Putamen (tissue), 1 donor: ENCODE measurements at places on chromosomes 5 and 9.

- DNase-seq: no peak
Measured at GRCh38 chr9:125593581-125594222, 113.3 kb downstream of the MAPKAP1 start.

DNA sequence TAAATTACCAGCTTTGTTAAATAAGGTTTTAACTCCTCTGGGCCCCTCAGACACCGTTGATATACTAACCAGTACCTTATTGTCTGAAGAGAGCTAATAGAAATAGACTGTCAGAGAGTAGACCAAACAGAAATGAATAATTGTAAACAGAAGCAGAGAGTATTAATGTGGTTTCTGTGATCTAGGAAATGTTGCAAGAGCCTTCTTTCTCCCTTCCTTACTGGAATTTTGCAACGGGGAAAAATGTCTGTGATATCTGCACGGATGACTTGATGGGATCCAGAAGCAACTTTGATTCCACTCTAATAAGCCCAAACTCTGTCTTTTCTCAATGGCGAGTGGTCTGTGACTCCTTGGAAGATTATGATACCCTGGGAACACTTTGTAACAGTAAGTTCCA, 5.1 kb downstream of the TYRP1 start:
- no peak for DNase-seq

- no peak for DNase-seq
Measured at GRCh38 chr5:65704621-65705239, 17.2 kb downstream of the SGTB start.

DNA sequence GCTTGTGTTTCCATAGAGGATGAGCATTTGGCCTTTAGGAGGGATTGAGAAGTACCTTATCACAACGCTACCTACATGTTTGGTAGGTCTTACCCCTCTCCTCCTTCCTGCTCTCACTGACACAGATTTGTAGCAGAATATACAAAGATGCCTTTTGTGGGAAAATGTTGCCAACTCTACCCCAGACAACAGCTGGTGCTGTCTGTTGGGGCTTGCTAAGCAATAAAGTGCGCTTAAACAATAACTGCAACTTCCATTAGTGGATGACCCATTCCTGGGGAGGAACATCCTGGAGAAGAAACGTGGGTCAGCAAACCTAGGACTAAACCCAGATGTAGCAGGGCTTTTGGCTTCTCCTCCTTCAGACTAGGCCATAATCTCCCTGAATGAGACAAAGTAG, 174.3 kb downstream of the EFNA5 start:
- no peak for DNase-seq

DNA sequence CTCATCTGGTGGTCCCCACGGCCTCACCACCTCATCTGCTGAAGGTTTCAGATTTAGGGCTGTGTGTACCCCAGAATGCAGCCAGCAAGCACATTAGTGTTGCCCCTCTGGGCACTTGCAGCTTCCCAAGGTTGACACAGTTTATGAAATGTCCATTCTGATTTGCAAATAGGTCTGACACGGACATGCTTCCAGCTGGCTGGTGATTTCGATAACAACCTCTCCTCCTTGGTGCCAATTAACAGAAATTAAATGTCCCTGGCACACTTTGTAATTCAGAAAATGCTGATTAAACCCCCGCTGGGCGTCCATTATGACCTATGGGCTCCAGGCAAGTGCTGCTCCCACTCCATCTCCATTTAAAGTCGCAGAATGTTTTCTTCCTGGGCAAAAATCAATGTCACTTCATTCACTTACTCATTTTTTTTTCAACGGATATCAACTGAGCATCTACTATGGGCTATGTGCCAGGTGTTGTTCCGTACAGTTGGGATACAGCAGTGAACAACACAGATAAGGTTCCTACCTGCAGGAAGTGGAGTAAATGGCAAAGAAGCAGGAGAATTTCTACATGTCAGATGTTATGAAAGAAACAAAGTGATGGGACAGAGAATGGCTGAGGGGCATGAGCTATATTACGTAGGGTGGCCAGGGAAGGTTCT, 32.0 kb downstream of the PLAC8L1 start:
- DNase-seq: no peak

GRCh38 chr5:136056771-136057335, 28.1 kb downstream of the TGFBI start:
- DNase-seq: no peak
